Cortex of kidney (tissue), 1 donor: ENCODE measurements at places on chromosomes 6 and 20.

DNA sequence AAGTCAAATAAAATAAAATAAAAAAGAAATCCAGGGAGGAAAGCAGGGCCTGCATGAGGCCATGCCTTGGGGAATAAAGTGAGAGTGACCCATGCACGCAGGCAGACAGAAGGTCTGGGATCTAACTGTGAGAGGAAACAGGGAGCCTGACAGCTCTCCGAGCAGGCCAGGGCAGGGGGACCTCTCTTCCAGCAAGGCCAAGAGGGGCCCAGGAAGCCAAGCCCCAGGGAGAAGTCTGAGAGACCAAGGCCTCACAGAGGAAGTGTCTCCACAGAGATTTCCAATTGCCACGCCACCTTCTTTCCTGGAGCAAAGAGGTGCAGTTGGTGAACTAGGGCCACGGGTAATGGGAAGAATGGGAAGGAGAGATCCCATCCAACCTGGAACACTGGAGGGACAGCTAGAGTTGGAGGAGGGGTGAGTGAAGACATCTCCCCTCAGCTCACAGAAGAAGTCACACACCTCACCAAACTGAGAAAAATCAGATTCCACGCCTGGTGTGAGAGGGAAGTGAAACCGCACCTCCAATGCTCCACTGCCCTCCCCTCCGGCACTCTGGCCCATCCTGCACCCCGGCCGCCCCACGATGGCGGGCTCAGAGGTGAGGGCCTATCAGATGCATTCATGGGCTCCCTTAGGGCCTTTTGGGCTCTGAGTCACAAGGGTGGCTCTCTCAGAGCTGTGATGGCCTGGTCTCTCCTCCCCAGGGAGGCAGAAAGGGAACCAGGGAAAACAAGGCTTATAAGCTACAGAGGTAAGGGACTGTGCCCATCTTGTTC lies 25.1 kb upstream of the TAF8 start:
- DNase-seq, result no peak

DNA sequence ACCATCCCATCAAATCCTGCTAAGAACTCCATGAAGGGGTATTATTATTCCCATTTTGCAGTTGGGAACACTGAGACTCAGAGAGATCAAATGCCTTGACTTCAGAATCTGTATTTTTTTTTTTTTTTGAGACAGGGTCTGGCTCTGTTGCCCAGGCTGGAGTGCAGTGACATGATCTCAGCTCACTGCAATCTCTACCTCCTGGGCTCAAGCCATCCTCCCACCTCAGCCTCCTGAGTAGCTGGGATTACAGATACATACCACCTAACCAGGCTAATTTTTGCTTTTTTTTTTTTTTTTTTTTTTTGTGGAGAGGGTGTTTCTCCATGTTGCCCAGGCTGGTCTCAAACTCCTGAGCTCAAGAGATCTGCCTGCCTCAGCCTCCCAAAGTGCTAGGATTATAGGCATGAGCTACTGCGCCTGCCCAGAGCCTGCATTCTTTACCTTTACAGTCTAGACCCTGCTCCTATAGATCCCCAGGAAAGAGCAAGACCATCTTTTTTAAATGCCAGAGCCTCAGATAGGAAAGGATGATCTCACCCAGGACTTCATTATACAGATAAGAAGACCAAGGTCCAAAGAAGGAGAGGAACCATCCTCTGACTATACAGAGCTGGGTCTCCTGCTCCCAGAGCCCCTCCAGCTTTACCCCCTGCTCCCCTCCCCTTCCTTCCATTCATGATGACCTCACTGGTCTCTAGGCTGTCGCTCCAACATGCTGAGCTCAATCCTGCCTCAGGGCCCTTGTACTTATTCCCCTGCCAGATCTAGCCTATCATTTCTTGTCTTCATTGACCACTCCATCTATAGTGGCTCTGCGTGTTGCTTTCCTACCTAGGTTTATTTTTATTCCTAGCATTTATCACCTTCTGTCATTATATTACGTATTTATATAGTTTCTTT lies 138.6 kb downstream of the CEBPB start:
- DNase-seq, result no peak

DNA sequence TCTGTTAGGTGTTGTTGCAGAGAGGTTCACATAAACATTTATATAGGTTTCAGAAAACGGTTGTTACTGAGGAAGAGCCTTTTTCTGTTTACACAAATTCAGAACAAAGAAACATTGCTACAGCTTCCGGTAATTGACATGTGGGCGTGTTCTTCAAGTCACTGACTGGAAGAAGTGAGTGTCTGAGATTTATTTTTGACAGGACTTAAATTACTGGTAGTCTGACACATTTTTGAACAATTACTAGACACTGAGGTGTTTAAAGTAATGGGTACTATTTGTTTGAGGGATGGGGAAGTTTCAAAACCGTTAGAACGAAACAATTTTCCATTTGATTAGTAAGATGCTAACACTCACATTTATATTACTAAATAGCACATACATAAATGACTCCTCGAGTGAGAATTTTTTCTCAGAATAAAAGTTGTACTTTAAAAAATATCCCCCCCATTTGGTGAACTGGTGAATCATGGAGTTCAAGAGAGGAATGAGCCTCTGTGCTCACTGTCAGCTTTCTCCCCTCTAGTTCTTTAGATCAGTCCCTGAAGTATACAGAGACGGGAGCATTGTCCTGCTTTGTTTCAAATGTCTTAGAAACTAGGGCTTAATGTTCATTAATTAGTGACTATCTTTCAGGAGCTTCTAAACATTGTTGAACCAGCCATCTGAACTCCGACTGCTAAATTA lies 98.7 kb downstream of the TSHZ2 start:
- no peak for DNase-seq

GRCh38 chr6:130923350-130923749 lies 96.1 kb downstream of the SMLR1 start:
- no peak for DNase-seq

GRCh38 chr6:56866917-56867522 lies 87.9 kb upstream of the BEND6 start:
- no peak for DNase-seq
